CD4-positive, CD25-positive, alpha-beta regulatory T cell (primary cell): ENCODE measurements at places on chromosomes 16 and 17. TPM values are rescaled to one million over a fixed set of nuclear protein-coding genes. Genes with fewer than 3 reads are reported as not detected.

Gene KRT24
- total RNA-seq, result not detected

Gene GUCY2D
- total RNA-seq, result not detected

Gene ZP2
- not detected for total RNA-seq

Gene SBK1
- total RNA-seq, result 20.2 TPM

Gene OR1A1
- not detected for total RNA-seq

Gene JUP
- 1.3 TPM for total RNA-seq

Gene CLEC19A
- not detected for total RNA-seq

Gene MYO1C
- 33.7 TPM for total RNA-seq

Gene CRISPLD2
- total RNA-seq, result 0.54 TPM

Gene TIMP2
- 6.5 TPM for total RNA-seq

Gene TMIGD1
- total RNA-seq, result not detected

Gene ZMYND15
- total RNA-seq, result 1.0 TPM

Gene KATNIP
- 31.5 TPM for total RNA-seq
